Fibroblast of villous mesenchyme (primary cell): ENCODE measurements at places on chromosomes 4 and X. TPM values are rescaled to one million over a fixed set of nuclear protein-coding genes. Genes with fewer than 3 reads are reported as not detected.

GRCh38 chr4:106343865-106344646 lies 24.5 kb downstream of the GIMD1 start:
- no peak for DNase-seq

DNA sequence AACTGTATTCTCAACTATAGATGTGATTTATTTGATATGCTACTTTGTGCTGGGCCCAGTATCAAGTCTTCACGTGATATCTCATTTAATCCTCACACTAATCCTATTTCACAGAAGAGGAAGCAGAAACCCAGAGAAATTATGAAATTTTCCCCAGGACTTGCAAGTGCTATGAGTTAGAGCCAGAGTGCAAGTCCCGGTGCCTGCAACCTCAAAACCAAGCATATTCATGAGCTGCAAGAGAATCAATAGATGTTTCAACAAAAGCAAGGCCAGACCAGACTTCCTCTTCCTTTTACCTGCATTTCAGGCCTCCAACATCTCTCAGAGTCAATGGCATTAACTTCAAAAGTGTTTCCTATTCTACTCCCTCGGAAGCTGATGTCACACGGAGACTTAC lies 92.2 kb upstream of the GATB start:
- DNase-seq: no peak

DNA sequence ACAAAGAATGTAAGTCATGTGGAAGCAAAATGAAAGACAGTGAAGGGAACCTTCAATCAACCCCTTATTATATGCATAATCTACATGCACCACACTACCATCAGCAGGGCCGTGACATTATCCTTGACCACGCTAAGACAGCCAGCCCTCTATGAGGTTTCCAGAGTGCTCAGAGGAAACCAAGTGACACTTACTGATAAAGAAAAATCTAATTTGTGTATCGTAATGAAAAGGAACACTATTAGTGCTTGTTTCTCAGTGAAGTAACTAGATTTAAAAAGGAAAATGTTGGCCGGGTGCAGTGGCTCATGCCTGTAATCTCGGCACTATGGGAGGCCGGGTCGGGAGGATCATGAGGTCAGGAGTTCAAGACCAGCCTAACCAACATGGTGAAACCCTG lies 56.4 kb downstream of the ABCG2 start:
- no peak for DNase-seq

DNA sequence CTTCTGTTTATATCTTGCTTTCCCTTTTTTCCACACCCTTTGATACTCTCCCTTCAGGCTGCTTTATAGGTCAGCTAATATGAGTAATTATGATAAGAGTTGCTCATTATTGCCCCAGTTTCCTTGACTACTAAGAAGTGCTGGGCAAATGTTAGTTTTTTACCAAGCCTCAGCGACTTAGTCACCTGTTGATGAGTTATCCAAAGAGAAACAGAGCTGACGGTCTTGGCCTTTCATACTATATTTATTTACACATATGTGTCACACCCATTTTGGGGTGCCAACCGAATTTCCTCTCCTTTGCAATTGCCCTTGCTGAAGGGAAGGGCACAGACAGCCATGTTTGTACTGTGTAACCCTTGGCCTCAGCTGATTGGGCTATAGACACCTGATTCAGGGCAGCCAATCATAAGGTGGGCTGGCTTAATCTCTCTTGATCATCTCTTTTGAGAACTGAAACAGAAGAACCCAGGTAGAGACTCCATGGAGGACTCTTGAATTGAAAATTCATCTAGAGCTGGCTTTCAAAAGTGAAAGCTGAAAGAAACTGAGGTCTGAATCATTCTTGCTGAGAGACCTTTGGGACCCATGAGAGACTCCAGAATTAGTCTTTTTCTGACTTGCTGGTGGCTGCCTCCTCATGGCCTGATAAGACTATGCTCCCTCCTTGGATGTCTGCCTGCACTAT lies 111.7 kb upstream of the RPS6KA3 start:
- no peak for DNase-seq

- no peak for DNase-seq
Measured at GRCh38 chr4:16722416-16722815, 176.0 kb downstream of the LDB2 start.

GRCh38 chr4:109065006-109065405 lies 237.5 kb downstream of the COL25A1 start:
- no peak for DNase-seq

- no peak for DNase-seq
Measured at GRCh38 chr4:138598226-138598625, 356.1 kb upstream of the SLC7A11 start.

DNA sequence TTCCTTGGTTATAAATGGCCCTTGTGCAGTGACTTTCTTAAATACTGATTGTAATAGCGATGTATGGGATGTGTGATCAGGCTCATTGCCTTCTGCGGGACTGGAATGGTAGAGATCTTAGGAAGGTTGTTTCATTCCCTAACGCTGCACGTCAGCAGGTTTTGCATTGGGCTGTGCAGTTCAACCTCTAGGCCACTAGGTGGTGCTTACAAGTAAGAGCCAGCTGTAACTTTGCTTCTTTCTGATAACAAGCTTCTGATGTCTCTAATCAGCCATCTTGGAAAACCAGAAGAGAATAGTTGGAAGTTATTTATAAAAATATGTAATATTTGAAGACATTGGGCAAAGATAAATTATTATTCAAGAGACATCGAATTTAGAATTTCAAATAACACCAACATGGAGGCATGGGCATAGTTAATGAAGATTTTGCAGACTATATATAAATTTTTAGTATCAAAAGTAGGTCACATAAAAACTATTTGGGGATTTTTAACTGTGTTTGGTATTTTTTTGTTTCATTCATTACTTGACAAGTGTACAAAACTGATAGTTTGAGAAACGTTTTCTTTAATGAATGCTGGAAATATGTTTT lies 339.7 kb upstream of the PCDH7 start:
- peak; percentile 63 for DNase-seq

DNA sequence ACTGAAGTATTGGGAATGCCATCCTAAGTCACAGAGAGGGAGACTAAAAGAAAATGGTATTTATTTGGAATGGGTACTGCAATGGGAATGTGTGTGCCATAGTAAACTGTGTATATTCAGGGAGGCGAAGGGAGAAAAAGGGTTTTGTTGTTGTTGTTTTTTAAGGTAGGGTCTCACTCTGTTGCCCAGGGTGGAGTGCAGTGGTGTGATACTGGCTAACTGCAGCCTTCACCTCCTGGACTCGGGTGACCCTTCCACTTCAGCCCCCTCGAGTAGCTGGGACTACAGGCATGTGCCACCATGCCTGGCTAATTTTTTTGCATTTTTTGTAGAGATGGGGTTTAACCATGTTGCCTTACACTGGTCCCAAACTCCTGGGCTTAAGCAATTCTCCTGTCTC lies 4.3 kb upstream of the SLC10A3 start:
- no peak for DNase-seq

GRCh38 chr4:53961351-53961750 lies 103.1 kb downstream of the CHIC2 start:
- DNase-seq: no peak

GRCh38 chrX:39854772-39855747 lies 242.7 kb downstream of the BCOR start:
- no peak for DNase-seq

GRCh38 chr4:131426023-131426758 lies 1722.9 kb upstream of the PCDH10 start:
- no peak for DNase-seq

DNA sequence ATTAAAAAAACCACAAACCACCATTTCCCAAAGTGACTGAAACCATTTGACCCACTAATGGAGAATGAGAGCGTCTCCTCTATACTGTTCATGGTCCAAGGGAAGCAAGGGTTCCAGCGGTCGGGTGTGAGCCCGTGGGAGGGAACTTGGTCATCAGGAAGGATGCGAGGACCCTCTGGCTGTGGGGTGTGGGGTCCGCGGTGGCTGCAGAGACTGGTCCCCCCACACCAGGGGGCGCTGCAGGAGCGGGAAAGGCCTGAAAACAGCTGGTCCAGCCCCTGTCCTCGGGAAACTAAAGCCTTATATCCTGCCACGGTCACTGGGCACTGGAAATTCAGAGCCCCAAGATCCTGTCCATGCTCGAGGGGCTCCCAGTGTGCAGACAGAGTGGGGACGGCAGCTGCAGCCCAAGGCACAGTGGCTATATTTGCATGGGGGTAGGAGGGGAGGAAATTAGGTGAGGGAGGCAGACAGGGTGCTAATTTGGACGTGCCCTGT lies 4.3 kb downstream of the BLOC1S4 start:
- DNase-seq: peak; percentile 77

- DNase-seq: no peak
Measured at GRCh38 chr4:89298155-89298554, 9.4 kb downstream of the GPRIN3 start.

DNA sequence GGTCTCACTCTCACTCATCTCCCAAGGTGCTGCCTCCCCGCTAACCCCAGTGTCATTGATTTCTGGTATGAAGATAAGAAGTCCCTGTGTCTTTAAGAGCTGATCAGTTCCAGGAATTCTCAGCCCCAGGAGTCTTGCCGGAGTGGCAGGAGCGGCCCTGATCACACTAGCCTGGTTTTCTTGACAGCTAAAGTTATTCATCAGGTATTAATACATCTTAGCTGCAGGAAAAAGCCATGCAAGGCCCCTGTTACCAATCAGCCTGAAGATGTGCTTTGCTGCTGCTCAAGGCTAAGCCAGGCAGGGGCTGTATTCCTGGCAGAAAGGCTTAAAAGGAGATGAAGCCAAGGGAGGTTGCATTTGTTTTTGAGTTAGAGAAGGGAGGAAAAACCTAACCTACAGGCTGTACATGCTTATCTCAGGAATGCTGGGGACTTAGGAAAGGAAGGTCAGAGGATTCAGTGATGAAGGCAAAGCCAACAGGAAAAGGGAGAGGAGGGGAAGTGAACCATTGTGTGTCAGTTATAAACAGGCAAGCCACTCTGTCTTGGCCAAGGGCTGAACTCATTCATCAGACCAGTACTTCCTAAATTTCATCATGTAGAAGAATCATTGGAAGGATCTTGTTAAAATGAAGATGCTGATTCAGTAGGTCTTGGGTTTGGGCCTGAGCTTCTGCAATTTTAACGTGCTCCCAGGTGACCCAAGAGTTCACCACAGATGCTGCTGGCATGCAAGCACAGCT lies 8.6 kb downstream of the SRPX start:
- no peak for DNase-seq

The AMTN gene
- total RNA-seq: not detected in 2 replicates

The CTAG1A gene
- not detected in 2 replicates for total RNA-seq

The HS3ST1 gene
- total RNA-seq: not detected in 2 replicates

The AGA gene
- 26.3 and 65.7 TPM in 2 replicates for total RNA-seq

The TRPC3 gene
- total RNA-seq: 0.97 and 1.3 TPM in 2 replicates

The PPARGC1A gene
- 0.32 and 0.86 TPM in 2 replicates for total RNA-seq

The RTL9 gene
- under 0.01 TPM in 2 replicates for total RNA-seq
